ENCODE measurements at places on chromosomes 12 and 14.

GRCh38 chr14:96508900-96509299 lies 6.7 kb downstream of the PAPOLA start:
- no peak for DNase-seq

GRCh38 chr12:30679241-30679640 lies 16.4 kb downstream of the IPO8 start:
- no peak for DNase-seq

GRCh38 chr12:2667716-2668440 lies 126.9 kb upstream of the FKBP4 start:
- DNase-seq, result no peak

GRCh38 chr12:109982210-109982609 lies 14.0 kb downstream of the GIT2 start:
- DNase-seq, result no peak

DNA sequence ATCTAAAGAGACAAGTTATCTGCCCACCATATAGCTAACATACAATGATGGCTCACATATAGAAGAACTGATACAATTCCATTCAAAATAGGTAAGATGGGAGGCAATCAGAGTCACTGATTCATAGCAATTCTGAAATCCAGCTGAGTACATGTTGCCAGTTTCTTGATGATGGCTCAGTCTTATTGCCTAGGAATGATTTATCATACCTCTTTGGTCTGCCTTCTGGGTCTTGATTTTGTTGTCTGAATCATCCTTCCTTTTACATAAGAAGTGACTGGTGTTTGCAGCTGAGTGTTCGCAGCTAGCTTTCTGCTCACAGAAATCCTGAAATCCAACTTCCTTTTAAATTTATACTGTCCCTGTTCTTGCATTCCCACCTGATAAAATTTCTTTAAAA lies 463.2 kb upstream of the MGAT4C start:
- no peak for DNase-seq

DNA sequence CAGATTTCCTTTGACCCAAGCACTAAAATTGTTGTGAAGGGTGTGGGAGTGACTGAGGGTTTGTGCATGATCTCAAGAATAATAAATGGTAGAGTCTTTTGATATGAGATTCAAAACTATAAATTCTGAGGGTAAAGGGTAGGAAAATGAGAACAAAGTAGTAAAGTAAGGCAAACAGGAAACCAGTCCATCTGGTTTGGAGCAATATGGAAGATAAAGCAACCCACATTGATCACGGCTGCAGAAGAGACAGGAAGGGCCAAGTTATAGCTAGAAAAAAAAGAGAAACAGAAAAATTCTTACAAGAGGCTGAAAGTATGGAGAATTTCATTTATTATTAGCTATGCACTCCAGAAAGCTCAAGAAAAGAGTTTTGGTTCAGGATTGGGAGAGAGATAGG lies 4.6 kb upstream of the SLCO1B3 start:
- no peak for DNase-seq

DNA sequence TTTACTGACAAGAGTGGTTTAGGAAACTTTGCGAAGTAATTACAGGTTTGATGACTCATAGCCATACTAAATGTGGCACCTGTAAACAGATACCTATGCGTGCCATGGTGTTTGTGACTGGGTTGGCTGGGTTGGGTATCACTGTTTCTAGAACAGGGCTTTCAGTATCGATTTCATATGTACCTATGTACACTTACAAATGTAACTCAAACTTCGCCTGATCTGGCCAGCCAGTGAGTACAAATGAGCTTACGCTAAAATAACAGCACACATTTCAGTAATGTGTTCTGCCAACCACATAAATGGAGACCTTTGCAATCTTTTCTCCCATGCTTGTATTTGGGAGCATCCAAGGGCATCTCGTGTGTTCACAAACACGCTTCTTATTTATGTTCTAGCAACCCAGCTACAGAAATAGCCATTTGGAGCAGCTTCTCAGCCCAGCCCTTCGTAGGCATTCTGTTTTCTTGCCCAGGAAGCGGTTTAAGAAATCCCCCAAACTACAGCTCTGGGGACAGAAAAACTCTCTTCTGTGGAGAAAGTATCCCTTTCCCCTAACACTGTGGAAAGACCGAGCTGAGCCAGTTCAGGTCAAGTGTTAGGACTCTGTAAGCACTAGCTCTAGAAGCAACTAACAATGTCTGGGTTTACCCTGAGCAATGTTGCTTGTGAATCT lies 42.3 kb upstream of the MDM1 start:
- DNase-seq, result no peak

DNA sequence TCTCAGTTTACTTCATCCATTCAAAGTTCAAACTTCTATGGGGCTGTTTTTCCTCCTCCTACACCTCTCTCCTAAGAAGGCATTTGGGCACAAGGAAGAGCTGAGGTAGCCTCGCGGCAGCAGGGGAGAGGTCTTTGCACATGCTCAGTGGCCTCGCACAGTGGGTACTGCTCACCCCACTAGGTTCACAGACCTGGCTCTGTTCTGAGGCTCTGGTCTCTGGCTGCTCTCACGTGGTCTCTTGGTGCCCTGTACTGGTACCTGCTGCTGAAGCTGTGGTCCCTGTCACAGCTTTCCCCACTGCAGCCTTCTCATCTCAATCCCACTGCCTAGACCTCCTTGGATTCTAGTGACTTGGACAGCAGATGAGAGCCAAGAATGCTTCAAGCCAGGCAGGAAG lies 134.7 kb upstream of the CRY1 start:
- no peak for DNase-seq

- DNase-seq, result peak; percentile 62
Measured at GRCh38 chr14:91417120-91417982, at the start of gene CCDC88C. CCDC88C (minus strand) TSS chr14:91417820; CDS start chr14:91417690, 130 bp downstream.

- no peak for DNase-seq
Measured at GRCh38 chr14:32230181-32230580, 27.1 kb upstream of the RNU6-8 start.

GRCh38 chr12:12735301-12735700 lies 18.1 kb downstream of the CDKN1B start:
- DNase-seq, result no peak

All from left ventricle myocardium inferior (tissue), 1 donor.